ENCODE measurements at places on chromosomes 5 and 9.
A peak's percentile ranks its signal among the peaks of the same experiment; 100 is the strongest.

DNA sequence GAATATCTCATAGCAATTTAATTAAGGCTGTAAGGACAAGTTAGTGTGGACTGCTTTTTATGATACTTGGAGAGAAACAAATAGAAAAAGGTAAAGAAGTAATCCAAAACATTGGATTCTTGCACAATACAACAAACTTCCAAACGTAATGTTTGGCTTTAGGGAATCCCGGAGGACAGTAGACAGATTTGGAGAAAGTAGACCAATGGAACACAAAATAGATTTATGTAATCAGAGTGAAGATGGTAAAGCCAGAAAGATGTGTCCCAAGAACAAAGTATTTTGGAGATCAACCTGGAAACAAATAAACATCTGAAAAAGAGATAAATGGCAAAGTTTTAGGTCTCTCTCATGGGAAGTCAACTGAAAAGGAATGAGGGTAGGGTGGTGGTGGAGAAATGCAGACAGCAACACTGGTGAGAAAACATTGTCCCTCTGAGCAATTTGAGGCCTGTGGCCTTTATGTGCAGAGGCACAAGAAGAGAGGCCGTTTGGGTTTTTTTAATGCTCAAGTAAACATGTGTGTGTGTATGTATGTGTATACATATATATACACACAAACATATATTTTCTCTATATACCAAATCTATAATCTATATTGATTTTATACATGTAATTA lies 620.6 kb downstream of the PDE4D start:
- no peak for DNase-seq

- DNase-seq, result no peak
Measured at GRCh38 chr5:156201788-156202403, 125.1 kb upstream of the SGCD start.

DNA sequence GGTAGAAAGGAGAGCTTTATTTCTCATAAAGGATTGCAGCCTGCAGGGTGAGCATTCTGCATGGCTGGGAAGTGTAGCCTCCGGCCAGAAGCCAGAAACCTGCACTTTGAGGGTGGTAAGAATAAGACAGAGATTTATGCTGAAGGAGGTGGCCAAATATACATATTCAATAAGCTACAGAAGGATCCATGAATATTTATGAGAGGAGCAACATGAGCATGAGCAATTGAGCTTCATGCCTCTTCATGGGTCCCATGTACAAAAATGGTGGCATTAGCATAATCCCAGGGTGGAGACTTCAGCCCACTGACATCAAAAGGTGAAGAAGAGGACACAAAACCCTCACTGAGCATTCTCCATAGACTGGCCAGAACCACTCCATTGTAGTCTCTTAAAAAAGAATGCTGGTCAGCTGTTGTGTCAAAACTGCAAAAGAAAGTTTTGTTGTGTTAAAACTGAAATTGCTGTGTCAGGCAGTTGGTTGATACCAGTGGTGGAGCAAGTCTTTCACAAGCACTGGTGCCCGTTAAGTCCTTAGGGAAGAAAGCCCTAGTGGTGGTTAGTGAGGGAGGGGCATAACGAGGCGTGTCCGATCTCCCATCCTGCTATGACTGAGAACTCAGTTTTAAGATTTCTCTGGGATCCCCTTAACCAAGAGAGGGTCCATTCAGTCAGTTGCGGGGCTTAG lies 160.8 kb upstream of the MAP1B start:
- DNase-seq, result no peak

- DNase-seq, result peak; percentile 72
Measured at GRCh38 chr9:129383561-129384490, 205.8 kb upstream of the IER5L start.

GRCh38 chr9:102209176-102209575 lies 470.7 kb upstream of the GRIN3A start:
- DNase-seq, result no peak

- DNase-seq, result peak; percentile 35
Measured at GRCh38 chr9:7549249-7549648, 250.3 kb downstream of the DMAC1 start.

- no peak for DNase-seq
Measured at GRCh38 chr5:130871346-130872086, 293.5 kb downstream of the HINT1 start.

- DNase-seq, result no peak
Measured at GRCh38 chr9:36858805-36859375, 175.2 kb downstream of the PAX5 start.

DNA sequence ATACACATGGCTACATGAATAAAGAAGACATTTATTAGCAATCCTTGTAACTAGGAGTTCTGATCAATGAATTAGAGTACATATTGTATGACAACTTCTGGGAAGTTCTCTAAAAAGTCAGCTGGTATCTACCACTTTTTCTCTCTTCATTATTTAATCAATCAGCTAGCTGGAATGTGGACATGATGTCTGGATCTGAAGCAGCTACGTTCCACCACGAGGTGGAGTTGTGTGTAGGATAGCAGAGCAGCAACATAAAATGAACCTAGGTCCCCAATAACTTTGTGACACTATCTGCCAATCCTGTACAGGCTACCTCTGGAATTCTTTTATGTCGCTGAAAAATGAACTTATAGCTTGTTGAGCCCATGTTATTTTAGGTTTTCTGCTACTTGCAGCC lies 32.9 kb upstream of the ENTREP1 start:
- DNase-seq, result no peak

DNA sequence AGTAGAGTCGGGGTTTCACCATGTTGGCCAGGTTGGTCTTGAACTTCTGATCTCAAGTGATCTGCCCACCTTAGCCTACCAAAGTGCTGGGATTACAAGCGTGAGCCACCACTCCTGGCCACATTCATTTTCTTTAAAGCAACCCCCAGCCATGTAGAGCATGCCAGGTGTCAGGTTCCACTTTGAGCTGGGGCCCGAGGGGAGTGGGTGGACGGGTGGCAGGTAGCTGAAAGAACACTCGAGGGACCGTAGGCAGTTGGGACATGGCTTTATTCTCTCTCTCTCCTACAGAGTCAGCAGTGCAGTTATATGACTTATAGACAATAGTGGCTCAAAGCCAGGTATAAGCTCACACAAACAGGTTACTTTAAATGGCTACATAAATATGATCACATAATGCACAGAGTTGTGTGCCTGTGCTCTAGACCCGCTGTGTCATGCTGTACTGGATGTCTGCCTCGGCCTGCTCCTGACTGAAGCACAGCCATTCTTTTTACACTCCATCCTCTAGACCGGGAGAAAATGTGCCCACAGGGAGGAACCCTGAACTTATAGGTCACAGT lies 60.5 kb upstream of the FAM120A start:
- DNase-seq, result no peak

DNA sequence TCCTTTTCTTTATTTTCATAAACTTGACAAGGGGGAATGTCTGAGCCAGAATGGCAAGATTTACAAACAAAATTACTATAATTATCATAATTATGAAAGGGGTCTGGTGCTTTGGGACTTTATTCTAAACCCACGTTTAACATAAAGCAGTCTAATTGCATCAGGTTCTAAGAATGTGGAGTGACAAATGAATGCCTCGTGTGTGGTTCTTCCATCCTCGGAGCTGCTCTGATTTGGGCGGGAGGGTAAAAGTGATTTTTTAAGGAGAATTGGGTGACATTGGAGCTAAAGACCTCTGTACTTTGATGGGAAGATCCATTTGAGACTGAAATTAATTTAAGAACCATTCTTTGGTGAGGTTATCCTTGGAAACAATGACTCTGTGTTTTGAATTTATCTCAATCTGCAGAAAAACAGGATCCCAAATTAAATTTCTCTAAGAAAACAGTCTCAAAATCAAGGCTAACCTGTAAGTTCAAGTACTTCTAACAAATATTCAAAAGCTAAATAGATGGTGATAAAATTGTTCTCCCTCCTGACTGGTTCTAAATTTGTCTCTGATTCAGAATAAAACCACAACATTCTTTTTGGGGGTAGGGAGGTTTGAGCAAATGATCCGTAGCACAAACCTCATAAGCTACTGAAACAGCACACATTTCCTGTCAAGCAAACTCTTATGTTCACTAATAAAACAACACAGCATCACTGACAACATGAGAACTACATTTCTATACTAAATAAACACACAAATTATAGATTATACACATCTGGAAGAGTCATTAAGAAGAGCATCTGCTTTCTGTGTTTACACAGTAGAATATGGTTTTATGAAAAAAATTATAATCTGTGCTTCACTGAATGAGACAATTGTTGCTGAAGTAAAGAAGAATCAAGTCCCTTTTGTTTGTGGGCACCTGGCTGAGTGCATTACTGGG lies 85.5 kb downstream of the DCP2 start:
- DNase-seq, result no peak

DNA sequence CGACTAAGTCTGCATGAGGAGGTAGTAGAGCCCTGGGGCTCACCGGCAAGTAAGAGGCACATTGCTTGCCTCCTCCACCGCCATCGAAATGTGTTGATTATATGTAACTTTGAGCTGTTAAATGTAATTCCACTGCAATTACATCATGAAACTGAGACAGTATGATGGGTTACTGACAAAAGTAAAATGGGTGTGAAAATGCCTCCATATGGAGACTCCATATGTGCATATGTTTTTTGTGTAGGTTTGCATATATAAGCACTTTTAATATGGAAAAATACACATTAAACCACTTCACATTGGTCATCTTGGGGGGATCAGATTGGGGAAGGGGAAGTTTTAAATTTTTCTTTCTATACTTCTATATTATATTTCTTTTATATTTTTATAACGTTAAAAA lies 29.8 kb downstream of the NFIL3 start:
- no peak for DNase-seq

- DNase-seq, result no peak
Measured at GRCh38 chr5:160507221-160507721, 85.6 kb downstream of the PTTG1 start.

DNA sequence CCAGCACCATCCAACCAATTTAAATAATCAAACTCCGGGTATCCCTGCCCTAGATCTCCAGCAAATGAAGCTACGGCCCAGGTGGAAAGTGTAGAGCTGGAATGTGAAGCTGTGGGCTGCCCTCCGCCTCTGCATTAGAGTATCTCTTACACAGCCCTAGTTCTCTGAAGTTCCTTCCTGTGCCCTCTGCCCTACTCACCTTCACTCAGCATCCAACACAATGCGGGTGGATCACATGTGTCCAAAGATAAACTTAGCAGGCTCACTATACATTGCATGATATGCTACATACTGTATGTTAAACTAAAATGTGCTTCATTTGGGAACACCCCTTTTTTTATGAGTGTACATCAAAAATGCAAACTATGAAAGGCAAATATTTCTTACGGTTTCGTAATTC lies 70.0 kb upstream of the RAD23B start:
- no peak for DNase-seq

- DNase-seq, result no peak
Measured at GRCh38 chr5:179825655-179826182, 5.0 kb downstream of the SQSTM1 start.

DNA sequence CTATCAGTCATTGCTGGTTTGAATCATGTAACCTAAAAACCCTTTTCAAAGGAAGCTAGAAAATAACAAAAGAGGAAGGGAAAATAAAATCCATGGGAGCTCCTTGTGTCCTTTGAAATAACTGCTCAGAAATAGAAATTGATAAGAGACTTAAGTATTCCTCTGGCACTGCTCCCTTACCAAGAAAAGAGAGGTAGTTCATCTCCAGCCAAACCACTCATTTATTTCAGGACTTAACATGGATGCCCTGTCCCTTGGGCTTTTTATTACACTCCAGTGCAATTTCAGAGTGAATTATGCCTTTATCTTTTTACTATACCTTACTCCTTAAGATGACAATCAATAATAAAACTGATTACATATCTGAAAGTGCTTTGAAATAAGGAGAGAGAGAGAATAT lies 61.0 kb downstream of the MUSK start:
- no peak for DNase-seq

GRCh38 chr5:157857816-157858526 lies 974 bp downstream of the CLINT1 start:
- DNase-seq, result no peak

DNA sequence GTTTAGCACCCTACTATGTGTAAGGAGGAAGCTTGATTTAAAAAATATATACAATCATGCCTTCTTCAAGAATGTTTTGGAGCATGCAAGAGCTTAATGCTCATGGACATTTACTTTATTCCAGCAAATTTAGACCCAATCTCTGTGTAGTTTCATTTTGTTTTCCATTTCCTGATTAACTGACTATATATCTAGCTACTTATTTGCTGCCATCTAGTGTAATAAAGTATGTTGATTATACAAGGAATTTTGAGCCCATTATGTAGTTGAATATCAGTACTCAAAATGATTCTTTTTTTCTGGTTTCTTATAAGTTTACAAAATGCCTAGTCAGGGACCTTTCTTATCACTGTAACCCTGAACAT lies 100.0 kb upstream of the CCDC152 start:
- DNase-seq, result no peak

GRCh38 chr5:69224520-69224919 lies 10.2 kb upstream of the CDK7 start:
- DNase-seq, result no peak

DNA sequence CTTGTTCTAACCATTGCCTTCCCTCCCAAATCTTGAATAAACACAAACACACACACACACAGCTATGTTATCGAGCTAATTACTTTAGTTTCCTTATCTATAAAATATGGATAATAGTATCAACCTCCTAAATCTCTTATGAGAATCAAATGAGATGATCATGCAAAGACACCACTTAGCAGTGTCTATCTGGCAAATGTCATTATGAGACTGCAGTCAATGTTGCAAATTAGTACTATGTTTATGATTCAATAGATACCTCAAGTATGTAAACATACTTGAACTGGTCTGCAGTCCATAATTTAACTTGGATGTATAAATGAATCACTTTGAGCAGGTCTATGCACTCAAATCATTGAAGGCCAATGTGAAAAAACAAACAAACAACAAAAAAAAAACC lies 22.2 kb upstream of the ERAP2 start:
- DNase-seq, result no peak

GRCh38 chr5:95712347-95712958 lies 18.7 kb upstream of the RHOBTB3 start:
- no peak for DNase-seq

- DNase-seq, result no peak
Measured at GRCh38 chr5:21820527-21820926, 1032.6 kb downstream of the CDH12 start.

DNA sequence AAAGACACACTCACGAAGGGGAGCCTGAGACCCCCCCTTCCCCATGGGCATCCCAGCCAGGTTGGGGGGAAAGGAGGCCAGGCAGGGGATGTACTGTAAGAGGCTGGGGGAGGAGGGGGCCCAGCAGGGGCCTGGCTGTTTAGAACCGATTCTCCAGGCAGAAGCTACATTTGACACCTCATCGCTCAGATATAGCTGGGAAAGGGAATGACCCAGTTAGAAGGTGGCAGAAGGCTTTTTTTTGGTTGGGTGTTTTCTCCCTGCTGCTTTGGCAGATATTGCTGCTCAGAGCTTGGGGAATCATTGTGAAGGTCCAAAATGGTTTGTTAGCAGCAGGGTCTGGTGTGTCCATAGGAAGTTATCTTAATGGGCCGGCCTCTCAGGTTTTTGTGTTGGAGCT lies 6.0 kb downstream of the CDX1 start:
- DNase-seq, result no peak

- DNase-seq, result no peak
Measured at GRCh38 chr5:179239256-179240135, 105.8 kb downstream of the ADAMTS2 start.
